ENCODE measurements at places on chromosomes 3 and 15. TPM values are rescaled to one million over a fixed set of nuclear protein-coding genes. Genes with fewer than 3 reads are reported as not detected.

Gene IL17RD
- 1.0 TPM for total RNA-seq

Gene SLC28A1
- total RNA-seq: not detected

Gene BNC1
- total RNA-seq: 2.8 TPM

Gene GOLGA8Q
- total RNA-seq: 0.22 TPM

Gene FOXP1
- total RNA-seq: 107 TPM

Gene GOLGA8M
- 1.2 TPM for total RNA-seq

Gene VILL
- total RNA-seq: 2.1 TPM

Gene TMA7
- 258 TPM for total RNA-seq

Gene FSIP1
- 0.69 TPM for total RNA-seq

Gene GPR87
- not detected for total RNA-seq

Gene PGBD4
- total RNA-seq: 1.1 TPM

Gene C3orf20
- total RNA-seq: under 0.01 TPM

Gene UBL7
- total RNA-seq: 29.8 TPM

Gene CCDC9B
- total RNA-seq: 12.4 TPM

Gene GOLGA6D
- not detected for total RNA-seq

Gene SYNM
- 86.0 TPM for total RNA-seq

Gene CILP
- total RNA-seq: not detected

Gene IMPG2
- total RNA-seq: 0.69 TPM

Gene GNAT1
- total RNA-seq: not detected

Gene CNTN3
- total RNA-seq: 0.22 TPM

Gene WDR72
- total RNA-seq: not detected

Gene SNRPN
- 83.8 TPM for total RNA-seq

Gene GP5
- 0.22 TPM for total RNA-seq

Gene CLDN11
- 90.1 TPM for total RNA-seq

Gene LMCD1
- 38.9 TPM for total RNA-seq

Gene CPNE4
- total RNA-seq: not detected

Gene NANOGP8
- not detected for total RNA-seq
